ENCODE measurements at places on chromosomes 3 and 15.

DNA sequence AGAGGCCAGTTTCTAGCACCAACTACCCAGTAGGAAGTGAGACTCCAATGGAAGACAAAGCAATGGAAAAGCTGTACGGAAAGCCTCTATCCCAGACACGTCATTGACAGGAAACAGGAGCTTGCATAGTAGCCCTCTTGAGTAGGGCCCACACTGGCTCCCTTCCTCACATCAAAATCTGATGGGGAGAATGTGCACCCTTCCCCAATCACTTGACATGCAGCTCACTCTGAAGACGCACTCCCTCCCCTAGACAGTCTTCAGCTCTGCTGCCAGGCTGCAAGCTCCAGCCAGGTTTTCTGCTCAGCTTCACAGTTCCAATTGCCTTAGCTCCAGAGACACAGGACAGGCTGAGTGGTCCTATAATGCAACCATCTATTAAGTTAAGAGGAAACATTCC, 567.8 kb downstream of the EPHB1 start:
- DNase-seq = no peak

GRCh38 chr3:86801066-86801465, 189.9 kb downstream of the VGLL3 start:
- no peak for DNase-seq

DNA sequence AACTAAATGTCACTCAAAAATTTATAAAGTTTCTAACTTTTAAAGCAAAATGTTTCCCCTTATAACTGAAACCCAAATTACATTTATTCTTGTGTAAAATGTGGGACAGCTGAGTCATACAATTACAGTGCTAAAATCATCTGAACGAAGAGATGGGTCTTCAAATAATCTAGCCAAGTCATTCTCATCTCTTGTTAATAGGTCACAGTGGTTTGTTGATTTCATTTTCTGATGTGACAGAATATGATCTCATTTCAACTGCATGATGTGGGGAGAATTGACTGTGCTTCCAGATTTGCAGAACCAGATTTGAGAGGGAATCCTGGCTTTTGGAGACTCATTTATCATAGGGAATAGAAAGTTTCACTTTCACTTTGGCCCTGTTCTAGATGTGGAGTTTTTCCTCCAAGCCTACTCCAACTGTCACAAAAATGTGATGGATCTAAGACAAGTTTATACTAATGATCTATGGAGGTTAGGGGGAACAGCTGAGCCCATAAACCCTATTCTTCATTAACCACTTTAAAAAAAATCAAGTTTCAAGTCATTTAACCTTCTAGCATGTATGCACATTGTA, 685.0 kb downstream of the PDCD6IP start:
- DNase-seq = no peak

GRCh38 chr15:79092382-79092781, 1.8 kb upstream of the RASGRF1 start:
- no peak for DNase-seq

DNA sequence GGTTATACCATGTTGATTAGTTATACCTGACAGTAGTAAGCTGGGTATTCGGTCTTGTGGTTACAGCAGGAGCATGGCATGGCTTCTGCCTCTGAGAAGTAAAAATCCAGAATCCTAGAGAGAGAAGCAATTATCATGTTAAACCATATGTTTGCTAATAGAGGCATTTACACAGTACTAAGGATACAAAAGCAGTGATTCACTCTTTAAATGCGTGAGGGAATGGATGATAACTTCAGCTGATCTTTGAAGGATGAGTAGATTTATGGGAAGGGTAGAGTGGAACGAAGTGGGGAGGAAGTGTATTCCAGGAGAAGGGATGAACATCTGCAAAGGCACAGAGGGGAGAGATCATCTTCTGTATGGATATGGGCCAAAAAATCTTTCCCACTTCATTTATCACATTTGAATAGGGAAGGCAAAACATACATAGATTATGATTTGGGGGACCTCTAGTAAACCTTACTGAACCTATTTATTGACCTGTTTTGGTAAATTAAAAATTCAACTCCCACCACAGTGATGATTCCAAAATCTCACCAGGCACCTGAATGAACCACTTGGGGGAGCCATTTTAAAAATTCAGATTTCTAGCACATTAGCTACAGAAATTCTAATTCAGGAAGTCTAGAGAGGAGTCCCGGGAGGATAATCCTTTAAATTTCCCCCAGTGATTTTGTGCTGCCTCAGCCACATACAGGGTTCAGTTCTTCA, 35.1 kb downstream of the IGSF10 start:
- no peak for DNase-seq

GRCh38 chr3:44208086-44208485, 33.6 kb upstream of the TOPAZ1 start:
- no peak for DNase-seq

- no peak for DNase-seq
Measured at GRCh38 chr3:55554634-55555425, 67.7 kb upstream of the WNT5A start.

DNA sequence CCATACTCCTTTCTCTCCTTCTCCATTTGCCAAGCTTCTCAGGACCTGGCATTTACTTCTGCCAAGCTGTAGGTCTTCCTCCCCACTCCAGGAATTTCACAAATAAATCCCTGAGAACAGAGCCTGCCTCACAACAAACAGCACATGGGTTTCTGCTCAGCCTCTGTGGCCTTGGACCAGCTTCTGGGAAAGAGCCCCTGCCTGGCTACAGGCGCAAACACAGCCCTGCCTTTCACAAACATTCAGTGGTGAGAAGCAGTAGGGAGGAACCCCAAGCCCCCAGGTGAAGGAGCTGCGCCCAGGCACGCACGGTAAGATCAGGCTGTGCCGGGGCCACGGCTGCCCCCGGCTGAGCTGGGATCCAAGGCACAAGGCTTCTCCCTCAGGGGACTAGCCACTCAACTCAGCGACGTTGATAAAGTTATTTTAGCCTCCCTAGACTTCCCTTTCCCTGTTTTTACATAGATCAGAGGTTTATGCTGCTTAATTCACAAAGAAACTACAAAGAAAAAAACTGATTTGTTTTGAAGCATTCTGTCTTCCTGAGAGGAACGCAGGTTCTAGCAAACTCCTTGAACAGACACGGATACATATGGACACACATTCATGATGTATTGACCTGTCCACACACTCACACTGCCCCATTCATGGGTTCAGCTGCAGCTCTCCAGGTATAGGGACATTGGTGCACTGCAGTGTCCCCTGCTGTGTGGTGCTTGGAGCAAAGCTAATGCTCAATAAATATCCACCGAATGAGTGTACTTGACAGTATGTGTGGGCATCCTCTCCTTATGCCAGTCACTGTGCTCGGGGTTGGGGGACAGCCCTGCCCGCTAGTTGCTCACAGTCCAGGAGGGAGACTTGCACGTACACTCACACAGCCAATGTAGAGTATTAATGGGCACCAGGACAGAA, 25.4 kb downstream of the HES1 start:
- DNase-seq = no peak

- DNase-seq = no peak
Measured at GRCh38 chr3:195160908-195161434, 110.0 kb downstream of the XXYLT1 start.

- DNase-seq = no peak
Measured at GRCh38 chr15:38961931-38962330, 397.3 kb upstream of the RASGRP1 start.

GRCh38 chr3:33467786-33468185, 27.6 kb upstream of the UBP1 start:
- DNase-seq = no peak

GRCh38 chr15:73695773-73696640, 11.8 kb downstream of the CD276 start:
- no peak for DNase-seq

DNA sequence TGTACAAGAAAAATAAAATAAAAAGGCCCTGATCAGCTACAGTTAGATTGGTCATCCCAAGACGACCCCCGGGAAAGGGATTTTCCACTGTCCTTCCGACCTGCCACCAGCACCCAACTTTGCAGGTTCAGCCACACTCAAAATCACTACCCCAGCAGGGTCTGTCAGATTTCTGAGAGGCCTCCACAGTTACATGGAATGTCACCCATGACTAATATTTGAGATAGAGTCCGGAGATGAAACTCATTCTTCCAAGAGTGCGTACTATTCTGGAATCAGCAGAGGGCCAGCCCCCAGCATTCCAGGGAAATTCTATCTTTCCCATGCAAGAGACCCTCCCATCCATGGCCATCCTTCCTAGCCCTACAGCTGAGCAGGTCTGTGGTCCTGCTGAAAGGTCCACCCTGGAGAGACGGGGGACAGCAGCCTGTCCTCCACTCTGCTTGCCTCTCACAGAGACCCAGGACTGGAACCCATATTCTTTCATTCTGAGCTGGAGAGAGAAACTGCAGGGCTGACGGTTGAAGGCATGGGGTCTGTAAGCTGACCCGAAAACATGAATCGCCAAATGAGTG, 5.8 kb downstream of the LIPC start:
- no peak for DNase-seq

GRCh38 chr3:24177201-24177600, 232.1 kb downstream of the NR1D2 start:
- no peak for DNase-seq

DNA sequence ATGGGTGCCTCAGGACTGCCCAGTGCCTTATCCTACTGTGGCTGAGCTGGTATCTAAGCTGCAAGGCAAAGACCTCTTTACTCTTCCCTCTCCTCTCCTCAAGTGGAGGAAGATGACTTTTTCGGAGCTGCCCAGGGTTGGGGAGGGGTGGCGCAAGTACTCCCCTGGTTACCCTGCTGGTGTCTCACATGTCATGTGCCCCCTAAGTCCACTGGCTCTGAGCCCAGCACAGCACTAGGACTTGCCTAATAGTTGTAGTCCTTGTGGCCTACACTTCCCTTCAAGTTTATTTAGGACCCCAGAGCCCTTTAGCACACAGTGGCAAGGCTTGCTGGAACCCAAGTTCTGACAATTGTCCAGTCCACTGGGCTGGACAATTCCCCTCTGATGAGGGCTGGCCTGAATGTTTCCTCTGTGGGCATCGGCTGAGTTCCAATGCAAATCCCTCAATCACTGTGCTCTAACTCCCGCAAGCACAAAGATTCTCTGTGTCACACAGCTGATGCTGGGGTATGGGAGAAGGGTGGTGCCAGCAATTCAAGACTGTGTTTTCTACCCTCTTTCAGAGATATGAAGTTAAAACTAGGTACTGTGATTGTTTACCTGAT, 60.4 kb downstream of the UQCC5 start:
- DNase-seq = no peak

GRCh38 chr15:89828281-89829145, 13.9 kb upstream of the ANPEP start:
- DNase-seq = no peak

- DNase-seq = no peak
Measured at GRCh38 chr15:65645392-65645791, 23.7 kb downstream of the SLC24A1 start.

DNA sequence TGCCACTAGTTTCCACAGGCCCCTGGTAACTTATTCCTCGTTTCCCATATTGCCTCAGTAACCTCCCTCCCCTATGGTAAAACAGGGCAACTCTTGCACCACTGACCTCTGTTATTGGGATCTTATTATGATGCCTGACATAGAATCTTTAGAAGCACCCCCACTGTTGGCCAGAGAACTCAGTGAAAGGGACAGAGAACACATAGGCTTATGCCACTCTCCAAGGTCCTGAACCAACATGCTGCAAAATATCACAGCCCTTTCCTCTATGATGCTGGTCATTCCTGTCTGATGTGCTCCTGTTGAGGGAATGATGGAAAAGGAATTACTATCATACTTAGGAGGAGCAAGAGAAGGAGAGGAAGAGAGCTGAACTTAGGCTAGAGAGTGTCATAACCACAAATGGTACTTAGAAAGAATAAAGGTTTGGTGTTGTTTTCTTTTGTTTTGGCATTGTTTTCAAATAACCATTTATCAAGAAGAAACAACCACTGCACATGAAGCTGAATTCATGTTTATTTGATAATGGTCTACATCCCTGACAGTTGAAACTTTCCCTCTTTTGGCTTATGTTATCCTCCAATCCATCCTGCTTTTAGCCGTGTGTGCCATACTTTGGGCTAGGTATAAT, 330.2 kb downstream of the EPHB1 start:
- no peak for DNase-seq

DNA sequence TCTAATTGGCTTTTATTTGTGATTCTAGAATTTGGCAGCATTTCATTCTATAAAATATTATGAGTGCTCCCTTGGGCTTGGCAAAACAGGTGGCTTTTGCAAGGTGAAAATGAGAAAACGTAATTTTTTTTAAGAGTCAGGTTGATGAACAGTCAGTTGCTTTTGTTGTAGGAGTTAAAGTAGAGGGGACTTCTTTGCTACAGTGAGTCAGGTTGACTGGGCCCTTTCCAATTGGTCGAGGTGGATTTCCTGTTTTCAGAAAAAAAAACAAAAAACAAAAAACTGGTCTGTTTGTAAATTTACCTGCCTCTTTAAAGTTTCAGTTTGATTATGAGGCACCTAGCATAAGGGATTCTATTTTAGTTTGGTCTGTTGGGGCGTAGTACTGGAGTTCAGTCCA, 1469.4 kb upstream of the GBE1 start:
- DNase-seq = no peak

DNA sequence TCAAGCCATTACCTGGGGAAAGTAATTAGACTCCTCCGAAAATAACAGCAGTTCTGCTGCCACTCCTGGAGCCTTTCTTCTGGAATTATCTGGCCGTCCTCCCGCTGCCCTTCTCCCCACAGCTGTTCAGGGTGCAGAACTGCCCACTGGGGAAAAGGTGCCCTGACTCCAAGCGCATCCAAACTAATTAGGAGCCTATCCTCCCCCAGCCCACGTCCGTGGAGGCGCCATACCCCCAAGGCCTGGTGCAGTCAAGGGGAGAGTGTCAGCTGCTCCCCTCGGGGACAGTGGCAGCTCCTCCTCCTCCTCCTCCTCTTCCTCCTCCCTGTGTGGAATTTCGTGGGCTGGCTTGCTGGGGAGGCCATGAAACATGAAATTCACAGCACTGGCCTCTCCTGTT, 177.2 kb downstream of the XXYLT1 start:
- DNase-seq = no peak

DNA sequence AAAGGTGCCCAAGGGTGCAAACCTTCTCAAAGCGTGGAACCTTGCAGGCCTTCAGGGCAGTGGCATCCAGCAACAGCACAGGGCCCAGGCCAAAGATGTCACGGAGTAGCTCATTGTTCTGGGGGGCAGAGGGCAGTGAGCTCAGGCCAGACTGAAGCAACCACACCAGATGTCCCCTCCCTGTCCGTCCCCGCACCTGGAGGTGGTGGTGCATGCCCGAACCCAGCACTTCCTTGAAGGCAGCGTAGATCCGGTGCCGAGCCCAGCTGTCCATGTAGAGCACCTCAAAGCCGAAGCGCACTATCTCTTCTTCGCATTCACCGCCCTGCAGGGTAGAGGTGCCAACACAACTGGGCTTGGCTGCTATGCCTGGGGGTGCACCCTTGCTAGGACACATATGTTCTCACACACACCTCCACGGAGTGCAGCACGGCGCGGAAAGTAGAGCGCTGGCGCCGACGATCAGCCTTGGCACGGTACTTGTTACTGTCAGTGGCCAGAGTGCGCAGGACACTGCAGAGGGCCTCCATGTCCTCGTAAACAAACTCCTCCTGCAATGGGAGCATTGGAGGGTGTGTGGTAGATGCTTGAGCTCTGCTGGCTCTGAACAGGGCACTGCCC, 3.7 kb downstream of the IFRD2 start:
- no peak for DNase-seq

GRCh38 chr15:80431635-80432344, 27.6 kb downstream of the ARNT2 start:
- DNase-seq = no peak

- DNase-seq = no peak
Measured at GRCh38 chr15:90760661-90761232, 43.6 kb downstream of the BLM start.

- no peak for DNase-seq
Measured at GRCh38 chr3:188674595-188674994, 497.2 kb upstream of the TPRG1 start.

GRCh38 chr3:196996454-196997265, 28.0 kb upstream of the PIGZ start:
- no peak for DNase-seq

All from activated naive CD4-positive, alpha-beta T cell (primary cell).